AG04450 (cell line): ENCODE measurements at places on chromosomes 12 and 14.
A peak's percentile ranks its signal among the peaks of the same experiment; 100 is the strongest.

DNA sequence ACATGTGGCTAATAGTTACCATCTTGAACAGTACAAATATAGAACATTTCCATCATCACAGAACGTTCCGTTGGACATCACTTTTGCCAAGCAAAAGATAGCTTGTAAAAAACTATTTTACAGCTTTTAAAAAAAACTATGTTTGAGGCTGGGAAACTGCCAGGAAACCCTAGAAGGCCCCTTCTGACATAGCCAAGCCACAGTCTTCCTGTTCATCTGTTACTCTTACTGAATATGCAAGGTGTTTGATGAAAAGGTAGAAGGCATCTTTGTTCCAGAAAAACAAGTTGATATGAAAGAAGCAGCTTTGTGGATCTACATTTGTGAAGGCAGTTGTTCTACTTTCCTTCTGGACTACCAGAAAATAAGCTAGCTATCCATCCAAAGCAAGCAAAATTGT is 23.6 kb upstream of the WNK1 start:
- DNase-seq = no peak

DNA sequence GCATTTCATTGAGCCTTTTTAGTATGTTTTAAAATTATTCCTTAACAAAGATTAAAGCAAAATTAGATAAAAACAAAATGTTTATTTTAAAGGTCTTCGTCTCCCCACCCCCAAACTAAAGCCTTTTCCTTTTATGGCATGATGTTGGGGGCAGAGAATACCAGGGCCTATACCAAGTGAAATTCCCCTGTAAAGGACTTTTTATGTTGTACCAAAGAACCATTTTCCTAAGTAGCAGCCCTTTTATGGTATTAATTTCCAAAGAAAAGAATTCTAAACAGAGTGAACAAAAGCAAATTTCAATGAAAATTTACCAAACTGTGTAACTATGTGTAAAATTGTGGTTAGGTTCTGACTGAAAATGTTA is 71.9 kb upstream of the GNPNAT1 start:
- no peak for DNase-seq

DNA sequence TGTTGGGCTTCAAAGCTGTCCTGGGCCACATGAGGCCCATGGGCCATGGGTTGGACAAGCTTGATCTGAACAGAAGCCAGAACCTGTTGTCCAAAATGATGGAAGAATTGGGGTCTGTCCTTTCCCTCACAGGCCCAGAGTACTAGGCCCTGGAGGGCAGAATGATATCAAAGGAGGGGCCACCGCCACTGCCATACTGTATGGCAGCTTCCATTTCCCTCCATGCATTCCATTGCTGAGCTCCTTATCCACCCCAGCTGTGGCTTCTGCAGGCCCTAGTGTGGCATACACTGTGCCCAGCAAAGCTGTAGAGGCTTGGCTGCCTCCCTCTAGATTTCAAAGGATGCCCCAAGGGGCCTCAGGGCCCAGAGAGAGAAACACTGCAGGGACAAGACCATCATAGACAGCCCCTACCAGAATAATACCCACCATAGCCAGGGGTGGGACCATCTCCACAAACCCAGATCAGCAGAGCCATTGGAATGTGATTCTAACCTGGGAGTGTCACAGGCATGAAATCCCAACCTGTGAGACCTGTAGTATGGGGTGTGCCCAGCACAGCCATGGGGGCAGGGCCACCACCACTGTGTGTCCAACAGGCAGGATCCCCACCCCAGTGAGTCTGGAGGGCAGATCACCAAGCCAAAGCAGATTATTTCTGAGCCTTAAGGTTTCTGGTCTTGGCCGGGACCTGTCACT is 61.4 kb upstream of the BEGAIN start:
- no peak for DNase-seq

DNA sequence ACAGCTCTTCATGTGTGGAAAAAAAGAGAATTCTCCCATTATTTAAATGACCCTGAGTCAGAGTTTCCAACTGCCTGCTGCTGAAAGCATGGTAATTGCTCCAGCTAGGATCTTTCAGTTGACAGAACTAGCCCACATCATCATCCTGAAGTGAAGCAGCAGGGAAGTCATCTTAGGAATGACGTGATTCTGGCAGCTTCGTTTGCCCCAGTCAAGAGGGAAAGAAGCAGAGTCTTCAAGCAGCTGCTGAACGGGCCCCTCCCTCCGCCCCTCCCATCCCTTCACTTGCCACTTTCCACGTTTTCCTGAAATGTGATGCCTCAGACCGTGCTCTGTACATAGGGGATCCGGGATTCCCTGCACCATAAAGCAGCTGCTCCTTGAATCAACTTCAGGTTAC is 455.0 kb upstream of the TMEM132C start:
- DNase-seq = no peak

DNA sequence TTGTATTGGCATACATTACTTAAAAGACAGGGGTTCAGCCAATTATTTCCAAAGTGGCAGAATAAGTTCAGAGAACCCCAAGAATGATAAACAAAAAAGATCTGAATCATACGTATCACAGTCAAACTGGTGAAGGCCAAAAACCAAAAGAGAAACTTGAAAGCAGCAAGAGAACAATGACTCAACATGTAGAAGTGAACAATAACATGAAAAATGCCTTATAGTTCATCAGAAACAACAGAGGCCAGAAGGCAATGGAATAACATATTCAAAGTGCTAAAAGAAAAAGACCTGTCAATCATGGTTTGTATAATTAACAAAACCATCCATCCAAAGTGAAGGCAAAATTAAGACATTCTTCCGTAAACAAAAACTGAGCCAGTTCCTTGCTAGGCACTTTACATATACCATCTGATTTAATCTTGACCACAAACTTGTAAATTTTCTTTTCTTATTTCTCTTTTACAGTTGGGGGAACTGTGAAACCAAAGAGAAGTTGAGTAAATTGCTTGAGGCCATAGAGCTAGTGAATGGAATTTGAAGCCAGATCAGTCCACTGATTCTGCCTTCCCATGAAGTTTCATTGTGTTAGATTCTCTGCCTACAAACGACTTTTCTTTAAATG is 232.1 kb upstream of the SEL1L start:
- DNase-seq = no peak

DNA sequence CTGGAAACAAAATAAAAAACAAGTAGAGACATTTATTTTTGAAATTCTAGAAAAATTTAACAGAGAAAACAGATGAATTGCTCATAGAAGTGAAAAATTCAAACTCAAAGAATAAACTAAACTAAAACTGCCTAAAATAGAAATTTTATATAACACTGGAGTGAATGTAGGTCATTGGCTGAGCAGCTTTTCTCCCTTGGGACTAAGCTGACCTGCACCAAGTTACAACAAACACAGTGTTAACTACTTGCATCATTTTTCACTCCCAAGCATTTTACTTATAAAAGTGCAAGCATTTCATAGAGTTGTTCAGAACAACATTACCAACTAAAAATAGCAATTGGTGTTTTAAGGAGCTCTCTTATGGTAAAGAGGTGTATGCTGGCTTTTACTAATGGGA is 298.1 kb downstream of the MED13L start:
- DNase-seq = no peak

GRCh38 chr12:20950248-20950647 is 139.7 kb downstream of the SLCO1B3 start:
- DNase-seq = no peak

DNA sequence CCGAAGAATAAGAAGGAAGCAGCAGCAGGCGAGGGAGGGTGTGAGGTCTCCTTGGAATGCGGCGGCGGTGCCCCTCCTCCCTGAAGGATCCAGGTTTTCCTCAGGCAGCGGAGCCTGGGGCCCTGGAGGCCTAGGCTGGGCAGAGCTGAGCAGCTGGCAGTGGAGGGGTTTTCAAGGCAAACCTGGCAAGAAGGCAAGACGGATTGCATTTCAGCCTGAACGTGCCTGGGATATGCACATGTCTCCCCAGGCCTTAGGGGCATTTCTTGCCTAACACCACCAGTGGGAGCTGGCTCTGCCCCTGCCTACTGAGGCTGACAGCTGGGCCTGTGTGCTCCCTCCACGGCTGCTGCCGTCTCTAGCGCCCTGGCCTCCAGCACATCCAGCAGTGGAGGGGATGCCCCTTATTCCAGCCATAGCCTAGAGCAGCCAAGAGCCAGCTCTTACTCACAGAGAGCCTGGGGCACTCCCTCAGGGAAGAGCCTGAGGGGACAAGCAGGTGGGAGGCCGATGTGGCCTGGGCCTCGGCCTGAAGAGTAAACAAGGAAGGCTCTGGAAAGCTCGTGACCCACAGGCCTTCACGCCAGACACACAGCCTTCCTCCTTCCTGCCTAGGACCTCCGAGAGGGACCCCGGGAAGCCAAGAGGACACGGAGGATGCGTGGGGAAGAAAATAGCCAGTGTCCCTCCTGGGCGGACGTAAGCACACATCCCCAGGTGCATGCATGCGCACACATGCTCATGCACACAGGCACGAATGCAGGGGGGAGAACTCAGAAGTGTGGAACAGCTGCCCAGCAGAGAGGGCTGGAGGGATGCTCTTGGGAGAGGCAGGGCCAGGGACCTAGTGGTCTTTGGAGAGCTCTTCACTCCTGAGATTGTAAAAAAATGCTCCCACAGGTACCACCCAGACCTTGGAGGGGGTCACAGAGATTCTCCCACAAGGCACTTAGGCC is 23.0 kb upstream of the EIF2B2 start:
- no peak for DNase-seq

DNA sequence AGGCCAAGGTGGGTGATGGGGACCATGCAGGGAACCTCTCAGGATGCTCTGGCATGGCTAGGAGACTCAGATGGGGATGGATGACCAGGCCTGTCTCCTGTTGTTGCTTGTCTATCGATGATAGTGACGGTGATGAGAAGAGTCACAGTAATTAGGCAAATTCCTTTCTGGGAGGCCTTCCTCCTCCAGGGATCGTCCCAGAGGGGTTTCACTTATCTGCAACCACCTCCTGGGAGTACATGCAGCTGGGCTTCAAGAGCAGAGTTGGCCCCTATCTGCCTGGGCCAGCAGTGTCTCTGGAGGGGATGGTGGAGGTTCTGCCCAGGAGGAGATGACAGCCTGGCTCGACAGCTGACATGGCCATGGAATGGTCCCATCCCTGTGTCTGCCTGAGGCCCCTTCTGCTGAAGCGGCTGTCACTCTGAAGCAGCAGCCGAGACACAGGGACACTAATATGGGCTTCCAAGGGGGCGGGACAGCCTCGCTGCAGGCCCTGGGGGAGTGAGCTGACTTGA is 27.5 kb upstream of the OAS1 start:
- no peak for DNase-seq

DNA sequence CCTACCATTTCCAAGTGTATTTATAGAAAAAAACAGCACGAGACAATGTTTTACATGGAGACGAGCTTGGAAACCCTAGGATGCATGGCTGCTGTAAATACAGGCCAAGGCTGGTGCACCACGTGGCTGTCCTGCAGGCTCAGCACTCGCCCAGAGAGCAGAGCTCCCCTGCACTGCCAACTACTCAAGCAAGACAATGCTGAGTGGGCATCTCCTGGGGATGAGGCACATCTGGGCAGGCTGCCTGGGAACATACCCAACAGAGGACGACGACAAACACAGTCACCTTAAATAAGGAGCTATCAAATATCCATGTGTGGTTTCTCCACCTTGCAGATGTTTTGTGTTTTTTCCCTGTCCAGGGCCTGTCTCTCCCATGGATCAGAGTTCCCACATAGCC is 128.3 kb upstream of the PRMT8 start:
- no peak for DNase-seq

- no peak for DNase-seq
These were observed 55.2 kb downstream of the RASSF3 start for GRCh38 chr12:64665514-64665913.

- DNase-seq = no peak
These were observed 35.8 kb upstream of the ZFP36L1 start for GRCh38 chr14:68828698-68829097.

DNA sequence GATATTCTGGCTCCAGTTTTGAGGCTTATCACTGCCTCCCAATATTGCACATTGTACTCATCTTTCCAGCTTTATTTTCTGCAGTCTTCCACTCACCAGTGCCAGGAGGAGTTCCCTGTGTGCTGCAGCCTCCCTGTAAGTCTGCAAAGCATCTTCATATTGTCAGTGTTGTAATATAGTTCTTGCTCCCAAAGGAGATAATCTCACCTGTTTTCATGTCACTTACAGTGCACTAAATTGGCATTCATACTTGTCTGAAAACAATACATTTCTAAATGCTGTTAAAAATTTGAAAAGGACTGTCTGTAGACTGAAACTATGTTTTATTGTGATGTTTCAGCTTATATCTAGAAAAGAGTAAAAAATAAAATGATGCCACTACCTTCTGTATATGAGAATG is 146.8 kb upstream of the TMTC1 start:
- DNase-seq = no peak

GRCh38 chr12:114710151-114710550 is 26.2 kb upstream of the TBX3 start:
- DNase-seq = no peak

GRCh38 chr14:64444984-64445845 is 20.1 kb upstream of the AKAP5 start:
- peak; percentile 42 for DNase-seq

GRCh38 chr12:127383281-127383680 is 883.7 kb upstream of the TMEM132C start:
- no peak for DNase-seq

DNA sequence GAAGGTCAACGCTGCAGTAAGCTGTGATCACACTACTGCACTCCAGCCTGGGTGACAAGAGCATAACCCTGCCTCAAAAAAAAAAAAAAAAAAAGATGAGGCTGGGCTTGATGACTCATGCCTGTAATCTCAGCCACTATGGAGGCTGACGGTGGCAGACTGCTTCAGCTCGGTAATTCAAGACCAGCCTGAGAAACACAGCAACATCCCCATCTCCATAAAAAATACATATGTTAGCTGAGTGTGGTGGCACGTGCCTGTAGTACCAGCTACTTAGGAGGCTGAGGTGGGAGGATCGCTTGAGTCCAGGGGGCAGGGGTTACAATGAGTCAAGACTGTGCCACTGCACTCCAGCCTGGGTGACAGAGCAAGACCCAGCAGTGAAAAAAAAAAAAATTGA is 50.4 kb downstream of the GXYLT1 start:
- peak; percentile 21 for DNase-seq

- DNase-seq = peak; percentile 61
These were observed 8.1 kb downstream of the CORO1C start for GRCh38 chr12:108722992-108723766.

DNA sequence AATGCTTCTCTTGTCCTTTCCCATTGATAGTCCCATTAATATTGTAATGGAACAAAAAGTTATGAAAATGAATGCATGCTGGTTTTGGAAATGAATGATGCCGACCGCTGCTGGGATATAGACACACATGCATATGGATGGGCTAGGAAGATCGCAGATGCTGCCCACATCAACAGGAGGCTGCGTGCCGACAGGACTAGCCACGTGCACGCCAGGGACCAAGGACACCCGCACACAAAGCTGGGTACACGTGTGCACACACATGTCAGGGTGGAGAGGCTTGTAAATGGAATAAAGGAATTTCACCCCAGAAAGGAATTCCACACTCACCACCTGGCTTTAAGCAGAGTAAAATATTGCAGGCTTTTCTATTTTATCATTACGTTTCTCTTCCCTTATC is 153.8 kb upstream of the VASH1 start:
- no peak for DNase-seq
